ENCODE measurements at places on chromosomes 7 and 10.

DNA sequence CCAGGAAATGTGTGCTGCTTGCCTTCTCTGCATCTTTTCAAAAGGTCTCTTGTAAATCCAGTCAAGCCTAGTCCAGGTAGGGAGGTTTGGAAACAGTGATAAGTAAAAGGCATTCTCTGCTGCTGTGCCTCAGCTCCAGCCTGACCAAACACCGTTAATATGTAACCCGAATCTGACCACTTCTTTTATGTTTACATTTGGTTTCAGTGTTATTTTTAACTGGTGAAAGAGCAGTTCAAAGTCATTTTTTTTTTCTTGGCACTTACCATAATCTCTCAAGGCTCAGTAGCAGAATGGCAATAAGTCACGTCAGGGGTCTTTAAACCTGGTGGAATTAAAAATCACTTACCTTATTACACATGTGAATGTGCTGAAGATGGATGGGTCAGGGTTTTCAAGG lies 216.8 kb downstream of the PTEN start:
- no peak for DNase-seq

DNA sequence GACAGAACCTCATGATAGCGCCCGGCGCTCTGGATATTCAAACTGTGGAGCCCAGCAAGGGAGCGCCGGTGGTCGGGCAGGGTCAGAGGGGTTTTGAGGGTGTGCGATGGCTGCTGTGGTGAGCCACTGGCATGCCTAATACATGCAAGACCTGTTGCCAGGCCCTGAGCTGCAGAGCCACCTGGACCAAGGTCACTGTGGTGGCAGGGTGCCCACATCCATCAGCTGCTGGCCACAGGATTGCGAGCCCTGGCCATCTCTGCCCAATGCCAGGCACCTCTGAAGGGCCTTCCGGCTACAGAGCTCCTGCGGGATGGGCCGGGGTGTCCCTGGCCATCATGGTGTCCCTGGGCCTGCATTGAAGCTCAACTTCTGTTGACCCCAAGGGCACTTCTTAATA lies 123.0 kb upstream of the TNRC18 start:
- no peak for DNase-seq

GRCh38 chr10:60535427-60535826 lies 145.8 kb upstream of the ANK3 start:
- DNase-seq = no peak

DNA sequence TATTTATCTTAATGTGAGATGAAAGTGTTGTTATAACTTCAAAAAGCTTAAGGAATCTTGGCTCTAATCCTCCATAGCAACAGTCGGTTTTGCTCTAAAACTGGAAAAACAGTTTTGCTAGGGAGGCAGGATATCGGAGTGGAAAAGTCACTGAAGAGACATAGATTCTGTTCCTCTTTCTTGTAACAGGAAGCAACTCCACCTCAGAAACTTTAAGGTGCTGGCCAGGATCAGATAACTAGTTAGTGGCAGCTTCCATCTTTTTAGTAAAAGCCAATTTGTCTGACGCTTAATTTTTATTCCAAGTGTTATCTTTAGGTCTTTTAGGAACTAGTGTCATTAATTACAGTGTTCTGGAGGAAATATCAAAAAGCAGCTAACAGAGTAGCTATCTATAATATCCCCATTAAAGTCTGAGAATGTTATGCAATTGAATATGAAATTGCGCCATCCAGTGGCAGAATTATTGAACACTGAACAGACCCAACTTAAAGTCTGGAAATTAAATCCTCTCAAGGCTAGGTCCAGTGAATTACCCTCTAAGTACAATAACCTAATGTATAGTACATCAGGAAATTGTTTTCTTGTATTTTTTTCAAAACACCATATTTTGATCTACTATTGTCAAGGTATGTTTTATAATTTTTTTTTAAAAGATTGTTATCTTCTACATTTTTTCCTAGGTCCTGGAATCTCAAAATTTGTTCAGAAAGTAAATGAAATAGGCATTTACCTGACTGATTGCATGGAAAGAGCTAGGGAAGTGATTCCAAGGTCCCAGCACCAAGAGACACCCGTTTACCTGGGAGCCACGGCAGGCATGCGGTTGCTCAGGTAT lies 65.9 kb upstream of the CC2D2B start:
- DNase-seq = peak; percentile 85

DNA sequence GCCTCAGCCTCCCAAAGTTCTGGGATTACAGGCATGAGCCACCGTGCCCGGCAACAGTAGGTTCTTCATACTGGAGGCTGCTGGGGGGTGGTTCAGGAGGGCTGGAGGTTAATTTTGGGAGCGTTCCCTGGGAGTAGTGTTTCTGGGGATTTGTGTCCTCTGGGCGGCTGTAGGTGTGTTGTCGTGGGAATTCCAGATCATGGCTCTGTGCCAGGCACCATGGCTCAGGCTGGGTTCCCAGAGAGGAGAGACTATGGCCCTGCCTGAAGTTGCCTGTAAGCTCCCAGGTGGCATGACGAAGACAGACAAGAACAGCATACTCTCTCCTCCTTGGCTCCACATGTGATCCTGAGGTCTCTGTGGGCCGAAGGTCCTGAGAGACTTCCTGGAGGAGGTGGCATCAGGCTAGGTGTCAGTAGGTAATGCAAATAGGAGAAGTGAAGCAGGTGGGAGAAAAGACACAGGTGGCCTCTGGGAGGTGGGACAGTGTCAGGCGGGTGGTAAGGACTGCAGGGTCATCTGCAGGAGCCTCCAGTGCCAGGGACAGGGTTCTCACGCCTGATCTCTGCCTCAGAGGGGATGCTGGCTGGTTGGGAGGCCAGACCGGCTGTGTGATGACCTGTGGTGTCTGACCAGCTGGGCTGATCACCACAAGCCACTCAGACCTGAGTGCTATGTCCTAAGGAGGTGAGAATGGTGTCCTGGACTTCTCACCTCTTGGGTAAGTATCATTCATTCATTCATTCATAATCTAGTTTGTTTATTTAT lies 18.7 kb downstream of the CLIP2 start:
- no peak for DNase-seq

DNA sequence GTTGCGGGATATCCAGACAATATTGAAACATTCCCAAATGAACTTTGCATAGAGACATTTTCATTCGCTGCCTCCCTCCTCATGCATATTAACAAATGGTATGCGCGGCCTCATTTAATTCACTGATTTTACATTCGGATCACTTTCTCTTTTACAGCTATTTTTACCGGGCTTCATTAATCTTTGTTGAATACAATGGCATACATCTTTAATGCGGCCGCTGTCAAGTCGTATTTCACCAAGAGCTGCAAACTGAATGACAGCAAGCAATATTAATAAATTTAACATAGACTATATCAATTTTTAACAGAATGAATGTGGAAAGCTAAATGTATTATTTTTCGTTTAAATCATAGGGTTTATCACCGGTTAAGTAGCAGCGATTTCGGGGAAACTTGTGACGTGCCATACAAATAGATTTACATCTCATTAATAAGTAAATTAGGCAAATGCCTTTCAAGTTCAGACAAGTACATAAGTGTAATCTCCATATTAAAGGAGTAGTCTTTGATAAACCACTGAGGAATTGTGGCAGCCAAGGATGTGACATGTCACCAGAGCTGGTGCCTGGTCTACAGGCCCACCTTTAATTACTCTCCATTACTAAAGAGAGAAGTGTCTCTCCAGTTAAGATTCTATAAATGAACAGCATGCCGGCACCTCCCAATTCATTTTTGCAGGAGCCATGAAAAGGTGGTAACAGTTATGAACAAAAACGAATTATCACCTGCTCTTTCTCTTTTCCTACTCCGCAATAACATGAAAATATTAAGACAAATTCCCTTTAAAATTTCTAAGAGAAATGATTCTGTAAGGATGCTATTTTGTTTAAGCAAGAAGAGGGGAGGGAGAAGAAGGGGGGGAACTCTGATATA lies 568.9 kb upstream of the MKI67 start:
- DNase-seq = no peak

DNA sequence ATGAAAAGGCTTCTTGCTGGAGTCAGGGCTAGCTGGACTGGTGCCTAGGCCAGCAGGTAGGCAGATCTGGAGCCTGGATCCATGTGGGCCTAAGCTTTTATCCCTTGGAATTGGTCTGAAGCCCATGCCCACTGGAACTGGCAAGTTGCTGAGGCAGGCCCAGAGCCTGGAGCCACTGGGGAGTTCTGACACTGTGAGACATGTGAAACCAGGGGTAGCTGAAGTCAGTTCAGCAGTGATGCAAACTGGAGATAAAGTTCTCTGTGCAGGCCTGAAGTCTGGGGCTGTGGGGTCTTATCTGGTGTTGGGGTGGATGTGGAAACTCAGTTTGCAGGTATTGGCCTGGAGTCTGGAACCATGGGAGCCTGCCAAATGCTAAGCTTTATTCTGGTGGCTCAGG lies 9.7 kb upstream of the THSD7A start:
- DNase-seq = no peak

- no peak for DNase-seq
Measured at GRCh38 chr10:128480601-128481000, 354.4 kb upstream of the MKI67 start.

GRCh38 chr10:125708971-125709503 lies 10.5 kb upstream of the EDRF1 start:
- DNase-seq = no peak

- no peak for DNase-seq
Measured at GRCh38 chr10:114893251-114893650, 44.7 kb upstream of the TRUB1 start.

- no peak for DNase-seq
Measured at GRCh38 chr10:62147425-62147824, 121.2 kb downstream of the RTKN2 start.

DNA sequence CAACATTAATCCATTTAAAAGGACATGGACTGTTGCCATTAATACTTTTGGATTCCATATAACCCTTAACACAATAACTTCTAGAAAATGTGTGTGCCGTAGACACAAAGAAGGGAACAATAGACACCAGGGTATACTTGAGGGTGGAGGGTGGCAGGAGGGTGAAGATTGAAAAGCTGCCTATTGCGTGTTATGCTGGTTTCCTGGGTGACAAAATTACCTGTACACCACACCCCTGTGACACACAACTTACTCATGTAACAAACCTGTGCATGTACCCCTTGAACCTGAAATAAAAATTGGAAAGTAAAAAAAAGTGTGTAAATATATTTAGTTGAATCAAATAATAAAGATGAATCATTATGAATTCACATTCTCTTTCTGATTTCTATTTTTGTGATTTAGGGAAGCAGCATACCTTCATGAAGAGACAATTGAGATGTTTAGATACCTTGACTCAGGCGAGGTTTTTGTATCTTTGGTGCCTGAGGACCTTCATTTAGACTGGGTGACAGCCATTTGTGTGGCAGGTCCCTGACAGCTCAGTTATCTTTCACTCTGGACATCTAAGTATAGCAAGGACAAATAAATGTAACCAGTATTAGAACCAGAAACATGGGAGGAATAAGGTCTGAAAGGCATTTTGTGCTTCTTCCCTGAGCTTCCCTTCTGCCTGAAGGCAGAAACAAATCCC lies 28.7 kb downstream of the GIMAP8 start:
- no peak for DNase-seq

GRCh38 chr7:111855161-111855841 lies 293.0 kb upstream of the IMMP2L start:
- peak; percentile 52 for DNase-seq

DNA sequence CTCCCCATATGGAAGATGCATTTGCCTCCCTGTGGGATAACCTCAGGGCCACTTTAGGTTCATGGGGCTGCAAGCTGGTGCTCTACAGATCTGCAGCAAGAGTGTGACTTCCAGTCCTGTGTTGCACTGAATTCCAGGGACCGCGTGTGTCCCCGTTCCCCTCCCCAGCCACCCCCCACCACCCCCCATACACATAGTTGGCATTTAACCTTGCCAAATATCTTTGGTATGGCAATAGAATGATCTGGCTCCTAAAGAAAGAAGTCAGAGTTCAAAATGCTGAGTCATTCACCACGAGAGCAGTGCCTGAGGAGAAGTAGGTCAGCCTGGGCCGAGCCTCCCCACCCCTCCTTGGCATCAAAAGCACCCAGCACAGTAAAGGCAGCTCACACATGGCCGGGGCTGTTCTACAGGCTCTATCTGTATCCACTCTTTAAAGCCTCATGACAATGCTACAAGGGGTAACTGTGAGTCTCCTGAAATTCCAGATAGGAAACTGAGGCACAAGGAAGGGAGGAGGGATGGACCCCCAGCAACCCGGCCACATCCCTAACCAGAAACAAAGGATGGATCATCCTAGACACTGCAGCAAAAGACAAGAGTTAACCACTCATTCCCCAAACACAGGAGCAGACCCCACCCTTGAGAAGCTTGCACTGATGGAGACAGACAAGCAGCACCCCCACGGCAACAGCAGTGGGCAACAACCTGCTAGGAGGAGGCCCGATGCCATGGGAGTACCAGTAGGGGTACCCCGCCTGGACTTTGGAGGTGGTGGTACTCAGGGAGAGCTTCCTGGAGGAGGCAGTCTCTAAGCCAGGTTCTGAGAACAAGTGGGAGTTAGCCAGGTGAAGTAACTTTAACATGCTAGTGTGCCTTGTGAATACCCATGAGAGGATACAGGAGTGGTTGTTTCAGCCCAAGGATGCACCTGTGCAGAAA lies 70.3 kb upstream of the NANOS1 start:
- DNase-seq = peak; percentile 86

DNA sequence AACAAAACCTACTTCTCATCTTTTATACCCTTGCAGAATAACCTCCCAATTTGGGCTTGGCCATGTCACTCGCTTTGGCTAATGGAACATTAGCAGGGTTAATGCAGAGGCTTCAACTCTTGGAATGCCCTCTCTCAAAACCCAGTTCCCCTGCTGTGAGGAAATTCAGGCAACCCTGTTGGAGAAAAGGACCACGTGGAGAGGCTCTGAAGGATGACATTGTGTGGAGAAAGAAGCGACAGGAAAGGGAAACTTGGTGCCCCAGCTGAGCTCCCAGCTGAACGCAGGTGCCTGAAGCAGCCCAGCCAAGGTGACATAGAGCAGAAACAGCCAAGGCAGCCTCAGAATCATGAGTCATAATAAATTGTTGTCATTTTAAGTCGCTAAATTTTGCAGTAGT lies 214.2 kb upstream of the GHITM start:
- no peak for DNase-seq

- DNase-seq = no peak
Measured at GRCh38 chr10:70191161-70191971, 21.1 kb upstream of the SAR1A start.

DNA sequence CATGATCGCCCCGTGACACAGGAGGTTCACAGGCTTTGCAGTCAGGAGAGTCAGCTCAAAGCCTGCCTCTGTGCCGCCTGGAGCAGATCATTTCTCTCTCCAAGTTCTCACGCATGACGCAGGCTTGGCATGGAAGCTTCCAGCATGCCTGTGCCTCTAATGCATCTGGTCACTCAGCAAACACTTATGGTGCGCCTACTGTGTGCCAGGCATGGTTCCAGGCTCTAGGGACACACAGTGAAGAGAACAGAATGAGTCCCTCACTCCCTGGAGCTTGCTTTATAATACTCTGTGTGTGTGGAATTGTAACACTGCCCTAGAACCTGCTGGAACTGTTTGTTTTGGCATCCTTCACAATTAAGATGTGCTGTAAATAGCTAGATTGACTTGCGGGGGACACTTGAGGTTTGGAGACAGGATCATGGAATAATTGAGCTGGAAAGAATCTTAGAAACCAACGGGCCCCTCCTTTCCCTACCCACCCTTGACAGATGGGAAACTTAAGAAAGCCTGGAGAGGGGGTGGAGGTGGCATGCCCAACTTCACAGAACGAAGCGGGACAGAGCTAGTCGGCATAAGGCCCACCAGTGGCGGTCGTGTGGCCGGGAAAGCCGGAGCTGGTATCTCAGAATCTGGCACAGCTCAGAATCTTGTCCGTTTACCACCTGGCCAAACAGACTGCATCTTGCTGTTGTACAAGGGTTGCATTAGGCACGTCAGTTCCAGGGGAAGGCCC lies 4.6 kb upstream of the MYH16 start:
- DNase-seq = no peak

- DNase-seq = peak; percentile 19
Measured at GRCh38 chr7:48004638-48005037, 24.3 kb downstream of the SUN3 start.

- no peak for DNase-seq
Measured at GRCh38 chr7:64685741-64686140, 19.8 kb downstream of the ZNF107 start.

Measured in common myeloid progenitor, CD34-positive (primary cell).